ENCODE measurements at places on chromosomes 11 and 22.

GRCh38 chr11:848380-848931 is 5.8 kb downstream of the TSPAN4 start:
- DNase-seq, result peak; percentile 54

GRCh38 chr11:93652679-93653078 is 8.8 kb upstream of the CEP295 start:
- DNase-seq, result no peak

GRCh38 chr22:28299753-28300152 is 379.9 kb downstream of the TTC28 start:
- DNase-seq, result no peak

GRCh38 chr11:122394313-122394712 is 261.2 kb upstream of the UBASH3B start:
- no peak for DNase-seq

- no peak for DNase-seq
Observed at GRCh38 chr22:44604991-44605390, 97.0 kb upstream of the PRR5 start.

DNA sequence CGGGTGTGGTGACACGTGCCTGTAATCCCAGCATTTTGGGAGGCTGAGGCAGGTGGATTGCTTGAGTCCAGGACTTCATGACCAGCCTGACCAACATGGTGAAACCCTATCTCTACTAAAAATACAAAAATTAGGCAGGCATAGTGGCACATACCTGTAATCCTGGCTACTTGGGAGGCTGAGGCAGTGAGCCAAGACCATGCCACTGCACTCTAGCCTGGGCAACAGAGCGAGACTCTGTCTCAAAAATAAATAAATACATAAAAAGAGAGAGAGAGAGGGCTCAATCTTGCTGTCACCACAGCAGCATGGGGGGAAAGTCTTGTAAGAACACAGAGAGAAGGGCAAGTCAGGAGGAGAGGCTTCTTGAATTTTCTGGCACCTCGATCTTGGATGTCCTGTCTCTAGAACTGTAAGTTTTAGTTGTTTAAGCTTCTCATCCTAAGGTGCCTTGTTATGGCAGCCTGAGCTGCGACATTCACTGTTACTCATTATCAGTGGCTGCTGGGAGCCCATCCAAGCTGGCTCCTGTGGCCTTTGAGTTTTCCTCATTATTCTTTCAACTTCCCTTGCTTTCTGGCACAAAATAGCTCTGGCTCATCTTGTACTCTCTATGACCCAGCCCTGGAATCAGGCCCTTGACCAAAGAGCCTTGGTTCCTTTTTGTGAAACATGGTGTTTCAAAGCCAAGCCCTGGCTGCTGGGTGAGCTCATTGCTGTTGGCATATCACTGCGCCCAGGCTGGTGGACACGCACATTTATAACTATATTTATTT is 8.0 kb upstream of the PSMC3 start:
- DNase-seq, result no peak

DNA sequence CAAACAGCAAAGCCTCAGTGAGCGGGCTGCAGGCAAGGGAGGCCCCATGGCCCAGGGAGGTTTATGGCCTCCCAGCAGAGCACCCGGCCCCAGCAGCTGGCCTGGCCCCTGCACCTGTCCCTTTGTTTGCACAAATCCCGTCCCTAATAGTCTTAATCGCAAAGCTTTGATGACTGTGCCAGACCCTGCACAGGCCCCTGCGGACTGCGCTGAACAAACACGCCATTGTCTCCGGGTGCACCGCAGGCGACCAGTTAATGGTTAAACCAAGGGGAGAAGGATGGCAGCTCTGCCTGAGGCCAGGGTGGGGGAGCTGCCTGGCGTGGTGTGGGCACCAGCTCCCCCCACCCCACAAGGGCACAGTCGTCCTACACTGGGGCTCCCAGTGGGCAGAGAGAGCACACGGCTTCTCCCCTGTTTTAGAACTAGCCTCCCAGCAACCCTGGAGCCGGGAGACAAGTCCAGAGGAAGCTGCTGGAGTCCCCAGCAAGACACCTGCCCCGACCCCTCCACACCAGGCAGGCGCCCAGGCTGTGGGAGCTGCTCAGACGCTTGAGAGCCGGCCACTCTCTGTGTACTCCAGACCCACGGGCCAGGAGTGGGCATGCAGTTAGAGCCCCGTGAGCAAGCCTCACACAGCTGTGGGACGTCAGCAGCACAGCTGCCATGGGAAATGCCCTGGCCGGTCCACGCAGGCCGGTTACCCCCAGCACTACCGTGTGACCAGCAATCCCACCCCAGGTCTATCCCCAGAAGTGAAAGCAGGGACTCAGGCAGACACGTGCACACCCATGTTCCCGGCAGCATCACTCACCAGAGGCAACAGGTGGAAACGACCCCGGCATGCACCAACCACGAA is 39.7 kb upstream of the TH start:
- no peak for DNase-seq

GRCh38 chr22:47193606-47194329 is 431.3 kb downstream of the TBC1D22A start:
- no peak for DNase-seq

DNA sequence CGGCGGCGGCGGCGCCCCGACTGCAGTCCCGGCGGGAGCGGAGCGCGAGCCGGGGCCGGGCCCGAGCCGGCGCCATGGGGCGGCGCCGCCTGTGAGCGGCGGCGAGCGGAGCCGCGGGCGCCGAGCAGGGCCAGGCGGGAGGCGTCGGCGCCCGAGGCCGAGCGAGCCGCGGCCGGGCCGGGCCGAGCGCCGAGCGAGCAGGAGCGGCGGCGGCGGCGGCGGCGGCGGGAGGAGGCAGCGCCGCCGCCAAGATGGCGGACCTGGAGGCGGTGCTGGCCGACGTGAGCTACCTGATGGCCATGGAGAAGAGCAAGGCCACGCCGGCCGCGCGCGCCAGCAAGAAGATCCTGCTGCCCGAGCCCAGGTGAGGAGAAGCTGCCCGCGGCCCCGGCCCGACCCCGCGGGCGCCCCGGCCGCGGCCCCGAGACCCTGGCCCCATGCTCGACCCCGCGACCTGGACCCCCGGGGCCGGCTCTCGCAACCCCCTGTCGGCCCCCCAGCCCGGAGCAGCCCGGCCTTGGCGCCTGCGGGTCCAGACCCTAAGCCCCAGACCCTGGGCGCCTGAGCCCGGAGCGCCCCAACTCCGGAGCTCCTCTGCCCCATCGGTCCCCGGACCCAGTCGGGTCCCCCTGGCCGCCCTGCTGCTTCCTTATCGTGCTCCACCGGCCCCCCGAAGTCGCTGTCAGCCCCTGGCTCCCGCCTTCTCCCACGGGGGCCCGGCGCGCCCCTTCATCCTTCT is at the start of gene GRK2:
TSS of gene GRK2 (plus strand) at position 25 of the 739 bp plus-strand sequence. CDS start at position 252, 227 bp downstream.
- peak; percentile 35 for DNase-seq

GRCh38 chr11:100612766-100613165 is 74.3 kb upstream of the ARHGAP42 start:
- no peak for DNase-seq

DNA sequence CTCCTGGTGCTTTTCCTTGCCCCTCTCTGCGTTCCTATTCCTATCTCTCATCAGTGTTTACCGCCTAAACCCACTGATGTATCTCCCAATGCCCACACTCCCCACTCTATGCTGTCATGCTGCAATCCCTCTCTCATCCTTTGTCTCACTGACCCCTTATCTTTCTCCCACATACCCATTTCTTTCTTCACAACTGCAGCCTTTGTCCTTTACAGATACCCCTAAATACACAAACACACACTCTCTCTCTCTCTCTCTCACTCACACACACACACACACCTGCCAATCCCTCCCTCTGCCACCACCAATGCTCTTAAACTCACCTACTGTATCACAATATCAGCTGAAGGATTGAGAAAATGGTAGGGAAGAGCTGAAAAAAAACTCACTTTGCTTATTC is 5.3 kb upstream of the OR52B2 start:
- DNase-seq, result no peak

DNA sequence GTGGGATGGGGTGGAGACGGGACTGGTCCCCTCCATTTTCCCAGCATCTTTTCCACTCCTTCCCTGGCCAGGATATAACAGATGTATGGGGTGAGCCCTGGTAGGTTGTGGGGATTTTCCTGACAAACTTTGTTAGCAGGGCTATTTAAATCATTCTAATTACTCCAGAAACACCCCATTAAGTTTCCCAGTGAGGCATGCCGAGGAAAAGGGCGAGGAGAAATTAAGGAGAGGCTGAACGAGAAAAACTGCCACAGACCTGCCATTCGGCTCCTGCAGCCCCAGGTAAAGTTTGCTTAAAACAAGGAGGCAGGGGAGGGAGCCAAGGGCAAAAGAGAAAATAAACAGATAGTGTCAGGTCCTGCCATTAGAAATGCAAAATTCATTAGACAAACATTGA is 428.2 kb downstream of the BUD13 start:
- no peak for DNase-seq

- no peak for DNase-seq
Observed at GRCh38 chr22:30188911-30189310, 57.6 kb downstream of the LIF start.

DNA sequence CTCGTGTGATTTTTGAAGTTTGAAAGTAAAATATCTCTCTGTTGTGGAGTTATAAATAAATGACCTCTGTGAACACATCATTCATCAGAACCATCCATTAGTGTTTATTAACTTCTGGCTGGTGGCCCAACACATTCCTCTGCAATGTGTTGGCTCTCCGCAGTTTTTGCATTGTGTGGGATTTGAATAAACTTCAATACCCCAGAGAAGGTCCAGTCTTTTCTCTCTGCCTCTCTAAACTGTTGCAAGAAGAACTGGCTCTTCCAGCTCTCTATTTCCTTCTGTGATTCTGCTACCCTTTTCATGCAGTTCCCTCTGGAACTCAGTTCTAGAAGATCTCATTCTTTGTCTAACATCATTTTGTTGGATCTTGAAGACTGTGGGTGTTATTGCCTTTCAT is 125.0 kb upstream of the ARHGAP42 start:
- DNase-seq, result no peak

DNA sequence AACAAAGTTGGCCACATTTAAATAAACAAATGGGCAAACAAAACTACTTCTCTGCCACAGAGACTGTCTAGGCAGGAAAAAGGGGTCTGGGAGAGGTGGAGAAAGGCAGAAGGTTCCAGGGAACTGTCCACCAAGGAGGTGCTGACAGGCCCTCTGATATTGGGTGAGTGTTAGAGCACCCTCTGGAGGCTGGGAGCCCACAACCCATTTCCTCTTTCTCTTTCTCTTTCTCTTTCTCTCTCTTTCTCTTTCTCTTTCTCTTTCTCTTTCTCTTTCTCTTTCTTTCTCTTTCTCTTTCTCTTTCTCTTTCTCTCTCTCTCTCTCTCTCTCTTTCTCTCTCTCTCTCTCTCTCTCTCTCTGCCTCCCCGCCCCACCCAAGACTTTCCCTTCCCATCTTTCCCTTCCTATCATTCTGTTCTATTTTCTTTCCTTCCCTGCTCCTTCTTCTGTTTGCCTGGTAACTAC is 912.8 kb downstream of the DLG2 start:
- no peak for DNase-seq

- DNase-seq, result no peak
Observed at GRCh38 chr11:120302001-120302805, 22.9 kb upstream of the TLCD5 start.

DNA sequence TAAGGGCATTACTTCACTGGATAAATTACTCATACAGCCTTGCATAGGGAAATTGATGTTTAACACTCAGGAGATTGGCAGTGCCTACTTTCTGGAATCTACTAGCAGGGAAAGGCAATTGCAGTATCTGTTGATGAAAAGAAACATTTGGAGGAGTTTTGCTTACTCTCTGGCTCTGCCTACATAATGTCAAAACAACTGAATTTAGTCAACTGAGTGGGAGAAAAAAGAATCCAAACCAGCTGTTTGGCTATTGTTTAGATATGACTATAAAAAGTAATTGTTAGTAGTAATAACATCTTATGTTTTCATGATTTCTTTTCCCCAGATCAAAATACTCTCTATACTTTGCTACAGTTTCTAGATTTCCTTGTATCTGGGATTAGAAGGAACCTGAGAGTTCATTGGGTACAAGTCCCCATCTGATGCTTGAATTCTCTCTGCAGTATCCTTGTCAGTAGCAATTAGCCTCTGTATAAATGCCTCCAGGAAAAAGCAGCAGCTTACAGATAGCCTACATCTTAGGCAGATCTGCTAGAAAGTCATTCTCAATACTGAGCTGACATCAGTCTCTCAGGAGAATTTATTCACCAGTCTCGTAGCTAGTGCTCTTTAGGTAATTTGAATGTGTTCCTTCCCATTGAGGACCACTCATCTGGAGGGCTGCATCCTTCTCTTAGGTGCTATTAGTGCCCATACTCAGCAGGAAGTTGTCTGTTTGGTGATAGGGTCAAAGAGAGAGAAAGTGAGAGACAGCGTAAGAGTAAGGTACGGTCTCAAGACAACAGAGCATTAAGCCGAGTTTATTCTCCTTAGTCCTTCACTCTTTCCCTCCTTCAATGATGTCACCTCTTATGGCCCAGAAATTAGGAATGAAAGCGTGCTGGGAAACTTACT is 185.9 kb upstream of the CCDC90B start:
- DNase-seq, result no peak

DNA sequence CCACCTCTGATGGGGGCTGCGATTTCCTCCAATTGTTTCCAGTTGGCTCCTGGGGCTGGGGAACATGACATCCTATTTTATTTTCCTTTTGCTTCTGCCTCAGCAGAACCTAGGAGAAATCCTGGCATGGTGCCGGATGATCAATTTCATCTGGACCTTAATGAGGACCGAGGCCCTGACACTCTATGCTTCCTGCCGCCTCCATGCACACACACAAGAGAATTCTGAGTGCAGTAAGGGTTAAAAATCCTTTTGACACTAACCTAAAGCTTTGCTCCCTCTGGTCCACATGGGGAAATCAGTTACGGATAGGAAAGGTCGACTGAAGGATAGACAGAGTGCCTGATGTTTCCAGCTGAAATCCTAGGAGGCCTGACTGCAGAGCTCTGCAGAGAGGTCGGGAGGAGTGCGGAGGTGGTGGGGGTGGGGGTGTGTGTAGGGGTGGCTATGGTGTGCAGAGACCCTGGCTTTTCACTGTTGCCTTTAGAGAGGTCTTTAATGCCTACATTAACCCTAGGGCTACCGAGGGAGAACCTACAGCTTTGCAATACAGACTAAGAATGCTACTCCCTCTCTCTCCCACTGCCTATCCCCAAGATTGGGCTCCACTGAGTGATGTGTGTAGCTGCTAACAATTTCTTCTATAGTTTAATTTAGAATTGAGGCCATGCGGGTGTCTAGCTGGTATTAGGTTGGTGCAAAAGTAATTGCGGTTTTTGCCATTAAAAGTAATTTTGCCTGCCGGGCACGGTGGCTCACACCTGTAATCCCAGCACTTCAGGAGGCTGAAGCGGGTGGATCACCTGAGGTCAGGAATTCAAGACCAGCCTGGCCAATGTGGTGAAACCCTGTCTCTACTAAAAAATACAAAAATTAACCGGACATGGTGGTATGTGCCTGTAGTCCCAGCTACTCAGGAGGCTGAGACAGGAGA is 53.6 kb upstream of the INCENP start:
- DNase-seq, result no peak

- no peak for DNase-seq
Observed at GRCh38 chr11:102950622-102951081, 4.9 kb downstream of the MMP13 start.

- DNase-seq, result no peak
Observed at GRCh38 chr11:33926671-33927552, 35.0 kb upstream of the LMO2 start.

- DNase-seq, result no peak
Observed at GRCh38 chr11:15910761-15911160, 445.6 kb downstream of the SOX6 start.

GRCh38 chr22:35611200-35611890 is 5.8 kb downstream of the MB start:
- DNase-seq, result no peak

Measured in stimulated activated naive CD4-positive, alpha-beta T cell treated with Interleukin-2 at 50 U/mL for 16 hours (primary cell).